ENCODE measurements at places on chromosomes 16 and 17.

DNA sequence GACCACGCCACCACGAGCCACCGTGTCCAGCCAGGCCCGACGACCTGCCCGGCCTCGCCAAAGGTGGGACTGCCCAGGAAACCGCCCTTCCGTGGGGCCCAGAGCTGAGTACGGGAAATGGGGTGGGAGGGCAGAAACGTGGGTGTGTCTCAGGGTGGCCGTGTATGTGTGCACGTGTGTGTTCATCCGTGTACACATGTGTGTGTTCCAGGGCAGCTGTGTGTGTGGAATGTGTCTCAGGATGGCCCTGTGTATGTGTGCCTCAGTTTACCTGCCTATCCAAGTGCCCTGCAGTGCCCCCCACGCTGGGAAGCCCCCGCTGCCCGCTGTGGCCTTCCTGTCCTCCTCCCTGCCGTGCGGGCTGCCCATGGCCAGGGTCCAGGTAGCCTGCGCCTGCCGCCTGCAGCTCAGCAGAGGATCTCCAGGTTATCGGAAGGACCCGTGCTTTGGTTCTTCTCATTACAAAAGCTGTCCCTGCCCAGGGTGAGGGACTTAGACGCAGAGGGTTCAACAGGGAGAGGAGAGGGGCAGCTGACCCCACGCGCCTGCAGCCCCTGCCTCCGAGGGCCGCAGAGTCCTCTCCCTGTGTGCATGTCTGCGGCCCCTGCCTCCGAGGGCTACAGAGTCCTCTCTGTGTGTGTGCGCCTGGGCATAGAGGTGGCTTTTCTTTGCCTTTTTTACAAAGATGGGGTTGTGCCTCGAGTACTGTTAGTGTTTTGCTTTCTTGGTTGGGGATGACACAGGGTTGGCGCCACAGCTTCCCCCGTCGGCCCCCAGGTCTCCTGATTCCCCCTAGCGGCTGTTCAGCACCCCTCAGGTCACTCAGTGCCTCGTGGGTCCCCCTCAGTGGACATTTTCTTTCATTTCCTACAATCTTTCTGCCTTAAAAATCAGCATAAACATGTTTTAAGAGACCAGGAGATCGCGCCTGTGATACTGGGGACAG, 23.6 kb downstream of the ZNF469 start:
- no peak for DNase-seq

GRCh38 chr17:82120148-82120547, 22.1 kb upstream of the FASN start:
- DNase-seq: no peak

DNA sequence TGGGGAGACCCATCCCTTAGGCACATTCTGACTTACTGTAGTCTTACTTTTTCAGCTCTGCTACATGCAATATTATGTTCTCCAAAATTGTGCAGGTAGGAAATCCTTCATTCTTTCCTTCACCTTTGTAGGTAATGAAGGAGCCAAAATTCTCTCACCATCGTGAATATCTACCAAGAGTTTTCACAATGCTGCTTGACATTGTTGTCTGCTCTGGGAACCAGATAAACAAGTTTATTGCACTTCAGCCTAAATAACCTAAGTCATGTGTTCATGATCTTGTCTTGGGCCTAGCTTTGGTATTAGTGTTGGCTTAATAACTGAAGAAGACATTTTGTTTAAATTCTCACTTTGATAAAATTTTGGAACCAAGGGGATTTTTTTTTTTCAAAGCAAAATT, 110.8 kb upstream of the ELAC2 start:
- no peak for DNase-seq

GRCh38 chr16:79994418-79994817, 393.9 kb upstream of the MAF start:
- no peak for DNase-seq

- DNase-seq: no peak
Measured at GRCh38 chr17:82065193-82065637, 389 bp downstream of the DUS1L start.

GRCh38 chr17:56577190-56577842, 16.2 kb upstream of the NOG start:
- DNase-seq: no peak

GRCh38 chr16:3142770-3143169, 7.9 kb downstream of the ZNF213 start:
- no peak for DNase-seq

- DNase-seq: no peak
Measured at GRCh38 chr16:15509593-15510535, 75.5 kb downstream of the BMERB1 start.

GRCh38 chr16:4624827-4625559, 367 bp downstream of the MGRN1 start:
- DNase-seq: peak; percentile 80

- DNase-seq: no peak
Measured at GRCh38 chr16:51157698-51158097, 6.6 kb upstream of the SALL1 start.

DNA sequence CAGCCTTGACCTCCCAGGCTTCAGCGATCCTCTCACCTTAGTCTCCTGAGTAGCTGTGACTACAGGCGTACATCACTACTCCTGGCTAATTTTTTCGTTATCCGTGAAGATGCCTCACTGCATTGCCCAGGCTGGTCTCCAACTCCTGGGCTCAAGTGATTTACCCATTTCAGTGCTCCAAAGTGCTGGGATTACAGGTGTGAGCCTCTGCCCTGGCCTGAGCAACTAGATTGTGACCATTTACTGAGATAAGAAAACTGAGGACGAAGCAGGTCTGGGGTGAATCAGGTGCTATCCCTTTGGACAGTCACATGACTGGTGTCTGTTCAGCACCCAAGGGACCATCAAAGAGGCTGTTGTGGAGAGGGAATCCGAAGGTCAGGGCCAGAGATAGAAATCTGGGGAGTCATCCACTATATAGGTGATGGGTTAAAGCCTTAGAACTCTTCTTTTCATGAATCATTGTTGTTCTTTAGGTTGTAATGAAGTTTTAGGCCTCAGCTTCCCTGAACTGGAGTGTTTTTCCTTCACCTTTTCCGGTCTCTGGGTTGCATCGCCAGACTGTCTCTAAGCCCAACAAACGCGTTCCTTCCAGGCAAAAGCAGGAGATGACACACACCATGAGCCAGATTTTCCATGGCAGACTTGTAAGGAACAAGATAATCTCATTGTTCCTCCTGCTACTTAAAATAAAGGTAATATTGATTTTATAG, 62.5 kb downstream of the FTO start:
- DNase-seq: no peak

- DNase-seq: peak; percentile 71
Measured at GRCh38 chr16:56625140-56625942, at the start of gene MT1E. Gene MT1E, plus strand, starts transcription at chr16:56625781. Its CDS starts 71 bp downstream, at chr16:56625852.

DNA sequence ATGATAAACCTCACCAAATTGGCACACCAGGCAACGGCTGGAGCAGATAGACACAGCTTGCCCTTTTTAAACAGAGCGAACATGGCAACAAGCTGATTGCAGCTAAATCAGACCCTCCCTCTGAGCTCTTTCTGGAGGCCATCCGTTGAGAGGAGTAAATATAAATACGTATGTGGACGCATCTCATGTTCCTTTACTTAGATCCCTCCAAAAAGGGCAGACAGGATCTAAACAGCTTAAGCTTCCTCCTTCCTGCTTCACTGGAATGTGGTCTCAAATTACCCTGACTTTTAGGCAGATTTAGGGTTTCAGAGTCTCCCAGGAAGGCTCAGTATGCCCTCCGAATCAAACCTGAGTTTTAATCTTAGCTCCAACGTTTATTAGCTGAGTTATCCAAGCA, 204.7 kb upstream of the GOT2 start:
- DNase-seq: no peak

DNA sequence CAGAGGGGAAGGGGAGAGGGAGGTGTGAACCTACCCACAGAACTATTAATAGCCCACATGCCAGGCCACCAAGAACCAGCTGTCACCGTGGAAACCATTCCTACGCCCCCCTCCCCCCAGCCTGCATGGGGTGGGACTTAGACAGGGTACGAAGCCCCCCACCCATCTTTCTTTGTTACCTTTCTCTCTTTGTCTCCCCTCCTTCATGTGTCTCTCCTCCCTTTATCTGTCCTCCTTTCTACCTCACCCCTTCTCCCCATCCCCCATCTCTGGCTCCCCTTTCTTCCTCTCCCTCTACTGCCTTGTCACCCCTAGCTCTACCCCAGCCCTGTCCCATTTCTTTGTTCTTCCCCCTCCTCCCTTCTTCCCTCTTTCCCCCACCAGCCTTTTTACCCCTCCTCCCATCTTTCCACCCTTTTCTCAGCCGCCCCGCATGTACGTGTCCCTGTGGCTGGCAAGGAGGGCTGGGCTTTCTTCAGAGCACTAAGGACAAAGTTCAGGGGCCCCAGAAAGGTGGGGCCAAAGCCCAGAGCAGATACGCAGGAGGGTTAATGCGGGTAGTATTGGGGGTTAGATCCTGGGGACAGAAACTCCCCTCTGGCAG, 8.0 kb downstream of the THRA start:
- no peak for DNase-seq

DNA sequence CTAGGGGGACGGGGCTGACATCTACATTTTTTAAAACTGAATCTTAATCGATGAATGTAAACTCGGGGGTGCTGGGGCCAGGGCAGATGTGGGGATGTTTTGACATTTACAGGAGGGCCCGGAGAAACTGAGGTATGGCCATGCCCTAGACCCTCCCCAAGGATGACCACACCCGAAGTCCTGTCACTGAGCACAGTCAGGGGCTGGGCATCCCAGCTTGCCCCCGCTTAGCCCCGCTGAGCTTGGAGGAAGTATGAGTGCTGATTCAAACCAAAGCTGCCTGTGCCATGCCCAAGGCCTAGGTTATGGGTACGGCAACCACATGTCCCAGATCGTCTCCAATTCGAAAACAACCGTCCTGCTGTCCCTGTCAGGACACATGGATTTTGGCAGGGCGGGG, 21.4 kb downstream of the ADAM11 start:
- DNase-seq: no peak

DNA sequence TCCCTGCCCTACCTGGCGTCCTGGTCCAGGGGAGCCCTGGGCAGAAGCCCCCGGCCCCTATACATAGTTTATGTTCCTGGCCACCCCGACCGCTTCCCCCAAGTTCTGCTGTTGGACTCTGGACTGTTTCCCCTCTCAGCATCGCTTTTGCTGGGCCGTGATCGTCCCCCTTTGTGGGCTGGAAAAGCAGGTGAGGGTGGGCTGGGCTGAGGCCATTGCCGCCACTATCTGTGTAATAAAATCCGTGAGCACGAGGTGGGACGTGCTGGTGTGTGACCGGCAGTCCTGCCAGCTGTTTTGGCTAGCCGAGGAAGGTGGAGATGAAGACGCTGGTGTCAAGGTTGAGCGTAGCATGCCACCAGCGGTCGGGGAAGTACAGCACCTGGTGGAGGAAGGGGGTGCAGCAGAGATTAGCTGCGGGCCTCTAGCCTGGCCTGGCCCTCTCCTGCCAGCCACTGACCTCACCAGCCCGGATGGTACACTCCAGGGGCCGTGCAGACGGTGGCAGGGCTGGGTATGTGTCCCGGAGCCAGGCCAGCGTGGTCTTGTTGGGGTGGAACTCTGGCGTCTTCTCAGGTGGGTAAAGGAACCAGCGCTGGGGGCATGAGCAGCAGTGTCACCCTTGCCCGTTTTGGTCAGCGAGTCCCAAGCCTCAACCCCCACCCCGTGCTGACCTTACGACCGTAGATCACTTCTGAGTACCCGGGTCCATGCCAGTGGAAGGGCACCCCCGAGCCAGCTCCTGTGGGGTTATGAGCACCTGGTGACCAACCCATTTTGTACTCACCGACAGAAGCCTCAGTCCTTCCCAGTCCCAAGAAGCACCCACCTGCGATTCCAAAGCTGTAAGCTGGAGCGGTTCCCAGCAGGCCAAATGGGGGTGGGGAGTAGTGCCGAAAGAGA, 1.4 kb downstream of the JMJD8 start:
- DNase-seq: no peak

DNA sequence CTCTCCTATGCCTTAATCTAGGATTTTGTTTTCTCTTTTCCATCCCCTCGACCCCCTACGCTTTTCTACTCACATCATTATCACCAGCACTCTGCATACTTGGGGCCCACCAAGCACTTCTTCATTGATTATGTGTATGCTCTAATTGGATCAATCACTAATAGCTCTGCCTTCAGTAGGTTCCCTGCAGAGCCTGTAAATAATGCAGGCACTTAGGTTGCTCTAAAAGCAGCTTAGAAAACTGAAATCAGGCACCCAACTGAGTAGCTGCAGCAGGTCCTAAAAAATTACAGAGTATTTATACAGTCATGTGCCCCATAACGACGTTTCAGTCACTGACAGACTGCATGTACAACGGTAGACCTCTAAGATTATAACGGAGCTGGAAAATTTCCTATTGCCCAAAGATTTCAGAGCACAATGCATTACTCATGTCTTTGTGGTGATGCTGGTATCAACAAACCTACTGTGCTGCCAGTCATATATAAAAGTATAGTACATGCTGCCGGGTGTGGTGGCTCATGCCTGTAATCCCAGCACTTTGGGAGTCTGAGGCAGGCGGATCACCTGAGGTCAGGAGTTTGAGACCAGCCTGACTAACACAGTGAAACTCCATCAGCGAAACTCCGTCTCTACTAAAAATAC, 280.4 kb downstream of the HS3ST3B1 start:
- DNase-seq: no peak

DNA sequence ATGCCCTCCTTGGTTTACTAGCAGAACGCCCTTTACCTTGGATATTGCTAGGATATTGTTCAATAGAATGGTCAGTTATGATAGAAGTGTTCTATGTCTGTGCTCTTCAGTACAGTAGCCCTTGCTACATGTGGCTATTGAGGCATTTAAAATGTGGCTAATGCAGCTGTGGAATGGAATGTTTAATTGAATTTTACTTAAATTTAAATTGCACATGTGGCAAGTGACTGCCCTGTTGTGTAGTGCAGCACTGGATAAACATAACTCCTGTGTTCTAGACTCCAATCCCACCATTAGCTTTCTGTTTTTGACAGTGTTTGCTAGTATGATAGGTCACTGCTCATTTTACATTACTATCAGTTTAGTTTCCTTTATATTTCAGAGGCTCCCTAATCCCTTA, 29.9 kb downstream of the RAD51C start:
- DNase-seq: no peak

DNA sequence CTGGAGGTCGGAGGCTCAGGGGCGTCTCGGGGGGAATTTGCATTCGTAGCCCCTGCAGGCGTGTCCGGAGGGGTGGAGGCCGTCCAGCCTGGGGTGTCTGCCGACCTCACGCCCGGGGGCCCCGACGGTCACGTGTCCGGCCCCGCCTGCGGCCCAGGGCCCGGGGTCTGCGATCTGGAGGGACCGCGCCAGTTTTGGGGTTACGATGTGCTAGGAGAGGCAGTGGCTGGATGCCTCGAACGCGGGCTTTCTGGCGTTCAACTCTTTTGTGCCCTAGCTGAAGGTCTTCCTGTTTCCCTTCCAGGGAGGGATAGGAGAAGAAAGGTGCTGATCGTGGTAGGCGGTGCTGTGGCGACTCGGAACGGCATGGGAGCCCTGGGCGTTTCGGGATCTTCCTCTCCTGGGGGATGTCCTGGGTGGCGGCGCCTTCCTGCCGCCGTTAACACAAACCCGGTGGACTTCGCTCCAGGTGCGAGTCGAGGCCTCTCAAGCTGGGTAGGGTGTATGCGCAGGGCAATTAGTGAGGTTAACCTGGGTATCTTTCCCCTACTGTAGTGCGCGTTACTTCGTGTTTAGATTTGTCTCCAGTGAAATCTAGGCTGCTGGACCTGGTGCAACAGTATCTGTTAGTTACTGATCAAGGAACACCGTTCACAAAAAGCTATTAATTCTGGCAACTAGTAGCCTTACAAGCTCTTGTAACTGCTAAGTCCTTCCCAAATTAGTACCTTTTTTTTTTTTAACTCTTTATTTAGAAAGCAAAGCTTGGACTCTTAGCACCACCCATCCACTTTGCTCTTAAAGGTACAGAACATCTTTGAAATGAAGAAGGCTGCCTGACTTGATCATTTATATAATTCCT, 1.3 kb downstream of the AKAP1 start:
- DNase-seq: no peak

- no peak for DNase-seq
Measured at GRCh38 chr16:88560714-88561484, 9.3 kb upstream of the ZC3H18 start.

GRCh38 chr17:33438139-33438538, 145.0 kb upstream of the ASIC2 start:
- no peak for DNase-seq

Data from stimulated activated CD8-positive, alpha-beta memory T cell treated with anti-CD3 and anti-CD28 coated beads, Interleukin-2, amount 100 ng/mL, for 48 hours (primary cell).